ENCODE measurements at places on chromosomes 2 and 18.

GRCh38 chr2:1674276-1674675, 70.0 kb downstream of the PXDN start:
- H3K4me3 ChIP-seq, result no peak overlapping the region
- DNase-seq, result no peak
- H3K27me3 ChIP-seq, result no peaks in the 10 kb centered on the region
- H3K27ac ChIP-seq, result no peak overlapping the region
- H3K36me3 ChIP-seq, result peaks cover 25% of the 10 kb centered on the region

GRCh38 chr2:118913803-118914645, 28.0 kb upstream of the MARCO start:
- no peak overlapping the region for H3K4me3 ChIP-seq
- H3K27ac ChIP-seq, result no peak overlapping the region
- DNase-seq, result no peak
- H3K4me1 ChIP-seq, result no peaks in the 10 kb centered on the region
- H3K36me3 ChIP-seq, result no peaks in the 10 kb centered on the region

DNA sequence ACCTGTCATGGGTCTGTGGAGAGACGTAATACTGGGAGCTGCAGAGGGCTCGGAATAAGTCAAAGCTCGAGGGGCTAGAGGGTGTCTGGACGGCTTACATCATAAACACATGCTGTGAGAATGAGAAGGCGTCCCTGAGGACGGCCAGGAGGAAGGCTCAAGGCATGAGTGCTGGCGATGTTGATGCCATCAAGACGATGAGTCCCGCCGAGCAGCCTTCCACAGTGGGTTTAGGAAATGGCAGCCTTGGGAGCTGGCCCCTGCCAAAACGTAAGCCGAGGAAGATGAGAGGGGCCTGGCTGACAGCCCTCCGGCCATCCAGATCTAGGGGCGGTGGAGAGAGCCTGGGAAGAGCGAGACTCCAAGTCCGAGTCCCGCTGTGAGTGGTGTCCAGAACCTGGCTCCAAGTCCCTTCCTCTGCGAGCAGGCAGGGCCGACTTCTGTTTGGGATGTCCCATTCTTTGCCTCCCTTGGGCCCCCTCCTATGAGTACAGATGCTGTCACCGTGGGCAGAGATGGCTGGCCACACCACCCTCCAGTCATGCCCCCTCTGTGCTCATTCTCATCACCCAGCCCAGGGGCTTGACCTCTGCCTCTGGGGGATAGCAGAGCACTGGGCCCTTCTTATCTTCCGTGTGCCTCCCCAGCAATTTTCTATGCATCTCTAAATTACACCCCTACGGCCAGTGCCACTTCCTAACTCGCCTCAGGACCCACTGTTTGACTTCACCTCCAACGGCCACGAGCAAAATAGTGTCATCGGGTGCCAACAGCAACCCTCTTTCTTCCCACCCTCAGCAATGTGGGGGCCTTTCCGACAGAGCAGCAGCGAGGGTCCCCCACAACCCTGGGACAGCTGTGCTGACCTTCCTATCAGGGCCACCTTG, 175.7 kb downstream of the FAM210A start:
- peaks cover 2% of the 10 kb centered on the region for H3K4me1 ChIP-seq
- H3K27ac ChIP-seq, result no peak overlapping the region
- no peaks in the 10 kb centered on the region for H3K36me3 ChIP-seq

- H3K4me3 ChIP-seq, result no peak overlapping the region
Measured at GRCh38 chr2:119683713-119684443, 4.9 kb downstream of the TMEM177 start.

DNA sequence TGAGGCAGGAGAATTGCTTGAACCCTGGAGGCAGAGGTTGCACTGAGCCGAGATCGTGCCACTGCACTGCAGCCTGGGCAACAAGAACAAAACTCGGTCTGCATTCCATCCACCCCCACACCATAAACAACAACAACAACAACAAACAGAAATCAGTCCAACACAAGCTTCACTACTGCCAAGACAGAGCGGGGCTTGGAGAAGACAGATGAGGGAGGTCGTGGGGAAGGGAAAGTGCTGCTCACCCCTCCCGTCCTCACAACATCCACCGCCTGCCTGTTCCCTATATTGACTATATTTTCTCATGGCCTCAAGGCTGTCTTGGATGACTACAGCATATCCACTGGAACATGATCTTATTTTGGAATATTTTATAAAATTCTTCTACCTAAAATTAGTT, 137.6 kb upstream of the TTC39C start:
- H3K4me1 ChIP-seq, result peaks cover 2% of the 10 kb centered on the region
- no peak overlapping the region for H3K4me3 ChIP-seq
- no peaks in the 10 kb centered on the region for H3K36me3 ChIP-seq
- no peak overlapping the region for H3K27ac ChIP-seq

GRCh38 chr2:232139786-232140562, 178.5 kb downstream of the DIS3L2 start:
- H3K27ac ChIP-seq, result no peak overlapping the region
- H3K36me3 ChIP-seq, result no peaks in the 10 kb centered on the region
- H3K4me1 ChIP-seq, result peaks cover 23% of the 10 kb centered on the region

DNA sequence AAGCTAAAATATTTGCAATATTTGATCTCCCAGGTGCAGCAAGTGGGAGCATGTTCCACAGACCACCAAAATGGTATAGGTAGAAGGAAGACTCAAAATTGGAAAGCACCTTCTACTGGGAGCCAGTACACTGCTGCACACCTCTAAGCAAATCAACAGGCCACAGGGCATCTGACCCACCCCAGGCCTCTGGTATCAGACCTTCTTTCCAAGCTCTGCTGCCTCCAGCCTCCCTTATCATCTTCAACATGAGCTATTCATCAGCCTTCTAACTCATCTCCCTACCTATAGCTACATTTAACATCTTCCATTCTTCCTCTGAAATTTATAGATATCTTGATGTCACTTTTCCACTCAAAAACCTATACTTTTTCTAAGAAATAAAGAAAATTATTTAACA, 294.8 kb downstream of the ZEB2 start:
- no peak overlapping the region for H3K4me3 ChIP-seq
- DNase-seq, result no peak
- H3K4me1 ChIP-seq, result peaks cover 2% of the 10 kb centered on the region
- H3K36me3 ChIP-seq, result no peaks in the 10 kb centered on the region
- no peaks in the 10 kb centered on the region for H3K27me3 ChIP-seq

DNA sequence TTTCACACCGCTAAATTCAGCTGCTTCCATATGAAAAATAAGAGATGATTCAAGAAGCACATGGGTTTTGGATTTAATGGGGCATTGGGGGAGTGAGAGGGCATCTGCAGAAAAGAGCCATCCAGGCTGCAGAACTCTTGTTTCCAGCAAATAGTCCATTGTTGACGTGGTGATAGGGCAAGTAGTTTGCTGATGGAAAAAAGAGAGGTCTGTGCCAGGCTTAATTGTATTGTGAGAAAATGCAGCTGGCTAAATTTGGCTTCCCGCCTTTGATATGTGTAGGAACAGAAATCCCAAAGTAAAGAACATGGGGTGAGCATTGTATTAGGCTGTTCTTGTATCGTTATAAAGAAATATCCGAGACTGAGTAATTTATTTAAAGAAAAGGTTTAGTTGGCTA, 199.5 kb downstream of the SETBP1 start:
- no peak for DNase-seq
- H3K27me3 ChIP-seq, result no peaks in the 10 kb centered on the region
- H3K27ac ChIP-seq, result no peak overlapping the region
- H3K4me3 ChIP-seq, result no peak overlapping the region
- H3K4me1 ChIP-seq, result no peaks in the 10 kb centered on the region

GRCh38 chr2:205571360-205571959, 110.8 kb upstream of the NRP2 start:
- no peak overlapping the region for H3K4me3 ChIP-seq
- H3K36me3 ChIP-seq, result no peaks in the 10 kb centered on the region
- no peak overlapping the region for H3K27ac ChIP-seq
- no peaks in the 10 kb centered on the region for H3K4me1 ChIP-seq
- no peak for DNase-seq

- H3K36me3 ChIP-seq, result no peaks in the 10 kb centered on the region
- no peaks in the 10 kb centered on the region for H3K27me3 ChIP-seq
- no peak overlapping the region for H3K27ac ChIP-seq
- no peak for DNase-seq
- no peaks in the 10 kb centered on the region for H3K4me1 ChIP-seq
- no peak overlapping the region for H3K4me3 ChIP-seq
Measured at GRCh38 chr2:160920791-160921303, 239.4 kb upstream of the TANK start.

DNA sequence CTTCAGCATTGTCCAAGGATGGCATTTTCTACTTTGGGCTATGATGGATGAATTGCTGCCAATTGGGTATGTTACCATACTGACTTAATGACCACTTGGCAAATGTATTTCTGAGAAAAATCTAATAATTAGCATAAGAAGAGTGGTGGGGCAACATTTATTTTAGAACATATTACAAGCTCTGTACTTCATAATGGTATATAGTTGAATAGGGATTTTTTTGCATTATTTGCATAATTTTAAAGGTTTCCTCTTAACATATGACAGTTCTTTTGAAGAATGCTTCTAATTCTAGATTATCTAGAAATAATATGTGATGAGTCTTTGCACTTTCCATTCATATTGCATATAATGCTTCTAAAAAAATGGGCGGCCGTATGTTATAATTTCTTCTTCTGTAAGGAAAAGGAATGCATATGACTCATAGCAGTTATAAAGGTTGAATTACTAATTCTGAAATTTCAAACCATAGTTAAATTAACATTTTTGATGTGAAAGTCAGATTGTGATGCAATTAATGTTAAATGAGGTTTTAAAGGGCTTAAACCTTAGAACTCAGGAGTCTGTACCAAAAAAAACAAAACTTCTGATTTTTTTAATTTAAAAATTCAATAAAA, 1652.3 kb upstream of the SLC39A10 start:
- H3K4me3 ChIP-seq, result no peak overlapping the region
- H3K27ac ChIP-seq, result no peak overlapping the region
- no peaks in the 10 kb centered on the region for H3K4me1 ChIP-seq
- H3K36me3 ChIP-seq, result no peaks in the 10 kb centered on the region
- H3K27me3 ChIP-seq, result no peaks in the 10 kb centered on the region
- DNase-seq, result no peak

GRCh38 chr18:26813043-26813442, 52.5 kb downstream of the AQP4 start:
- H3K27me3 ChIP-seq, result no peaks in the 10 kb centered on the region
- no peaks in the 10 kb centered on the region for H3K36me3 ChIP-seq
- no peaks in the 10 kb centered on the region for H3K4me1 ChIP-seq
- no peak overlapping the region for H3K27ac ChIP-seq
- H3K4me3 ChIP-seq, result no peak overlapping the region

GRCh38 chr2:8296306-8296705, 385.6 kb upstream of the ID2 start:
- no peak for DNase-seq
- H3K27ac ChIP-seq, result no peak overlapping the region
- no peak overlapping the region for H3K4me3 ChIP-seq
- H3K36me3 ChIP-seq, result no peaks in the 10 kb centered on the region
- peaks cover 4% of the 10 kb centered on the region for H3K4me1 ChIP-seq

- no peak overlapping the region for H3K4me3 ChIP-seq
- no peaks in the 10 kb centered on the region for H3K4me1 ChIP-seq
- no peaks in the 10 kb centered on the region for H3K27me3 ChIP-seq
- H3K27ac ChIP-seq, result no peak overlapping the region
Measured at GRCh38 chr2:12624905-12625598, 91.7 kb upstream of the TRIB2 start.

GRCh38 chr2:467892-468647, 180.2 kb upstream of the ALKAL2 start:
- peaks cover 11% of the 10 kb centered on the region for H3K27me3 ChIP-seq
- H3K4me1 ChIP-seq, result no peaks in the 10 kb centered on the region
- no peaks in the 10 kb centered on the region for H3K36me3 ChIP-seq
- peak; percentile 53 for DNase-seq
- no peak overlapping the region for H3K27ac ChIP-seq
- H3K4me3 ChIP-seq, result peak overlapping the region; percentile 74

DNA sequence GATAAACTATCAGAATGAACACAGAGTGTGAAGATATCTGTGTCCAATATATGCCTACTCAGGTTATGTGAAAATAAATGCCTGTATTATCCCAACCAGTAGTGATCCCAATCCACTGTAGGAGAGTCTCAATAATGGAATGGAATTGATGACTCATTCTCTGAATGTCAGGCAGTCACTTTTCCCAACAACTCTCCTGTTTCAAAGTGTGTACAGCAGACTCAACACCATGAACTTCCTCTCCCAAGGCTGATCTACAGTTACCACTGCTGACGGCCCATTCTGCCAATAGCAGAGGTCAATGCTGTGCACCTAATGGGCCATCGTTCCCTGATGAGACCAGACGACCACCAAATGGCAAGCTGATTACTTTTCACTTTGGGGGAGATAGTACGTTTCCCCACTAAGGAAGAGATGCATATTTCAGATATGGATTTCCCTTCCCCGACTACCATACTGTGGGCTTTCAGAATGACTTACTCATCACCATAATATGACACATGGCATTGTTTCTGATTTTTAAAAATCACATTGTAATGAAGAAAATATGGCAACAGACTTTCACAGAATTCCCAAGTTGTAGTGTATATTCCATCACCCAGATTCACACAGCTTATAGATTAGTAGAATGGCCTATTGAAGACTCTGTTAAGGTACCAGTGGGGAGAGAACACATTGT, 601.7 kb upstream of the VRK2 start:
- no peaks in the 10 kb centered on the region for H3K4me1 ChIP-seq
- DNase-seq, result no peak
- no peak overlapping the region for H3K4me3 ChIP-seq
- H3K27me3 ChIP-seq, result no peaks in the 10 kb centered on the region
- H3K27ac ChIP-seq, result no peak overlapping the region
- H3K36me3 ChIP-seq, result no peaks in the 10 kb centered on the region

GRCh38 chr2:184921676-184922075, 323.3 kb downstream of the ZNF804A start:
- no peaks in the 10 kb centered on the region for H3K27me3 ChIP-seq
- no peaks in the 10 kb centered on the region for H3K36me3 ChIP-seq
- no peak overlapping the region for H3K4me3 ChIP-seq
- DNase-seq, result no peak

GRCh38 chr18:10860928-10861327, 288.4 kb downstream of the PIEZO2 start:
- DNase-seq, result no peak
- H3K27me3 ChIP-seq, result no peaks in the 10 kb centered on the region
- no peaks in the 10 kb centered on the region for H3K36me3 ChIP-seq
- H3K27ac ChIP-seq, result no peak overlapping the region

- peak within 1 kb of the TSS; percentile 88 for H3K4me3 ChIP-seq
- no peaks in the 10 kb centered on the region for H3K27me3 ChIP-seq
- H3K36me3 ChIP-seq, result peaks cover 4% of the 10 kb centered on the region
Measured at GRCh38 chr2:111883661-111884591, at the start of gene ANAPC1. Gene ANAPC1 (minus strand): TSS chr2:111884193. CDS start chr2:111880825, 3,368 bp downstream.

GRCh38 chr18:54506516-54507261, 84.4 kb upstream of the DYNAP start:
- no peaks in the 10 kb centered on the region for H3K4me1 ChIP-seq
- H3K4me3 ChIP-seq, result no peak overlapping the region
- peaks cover 3% of the 10 kb centered on the region for H3K27me3 ChIP-seq
- H3K27ac ChIP-seq, result no peak overlapping the region

DNA sequence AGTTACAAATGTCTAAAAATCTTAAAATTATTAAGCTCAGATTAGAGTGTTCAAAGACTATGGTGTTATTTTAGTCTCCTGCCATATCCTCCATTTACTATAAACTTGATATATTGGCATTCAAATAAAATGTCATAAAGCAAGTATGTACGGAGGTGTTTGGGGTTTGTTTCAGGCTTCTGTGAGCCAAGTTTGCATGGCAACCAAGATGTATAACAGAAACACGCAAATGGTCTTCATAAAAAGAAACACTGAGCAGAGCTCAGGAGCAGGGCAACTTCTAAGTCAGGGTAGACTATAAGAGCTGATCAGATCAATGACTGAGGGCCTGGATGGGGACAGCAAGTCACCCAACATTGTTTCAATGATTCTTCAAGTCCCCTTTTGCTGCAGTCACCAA, 20.5 kb upstream of the OSR1 start:
- H3K27ac ChIP-seq, result no peak overlapping the region
- no peaks in the 10 kb centered on the region for H3K4me1 ChIP-seq
- no peaks in the 10 kb centered on the region for H3K36me3 ChIP-seq
- H3K27me3 ChIP-seq, result peaks cover 16% of the 10 kb centered on the region
- H3K4me3 ChIP-seq, result no peak overlapping the region

Measured in common myeloid progenitor, CD34-positive (primary cell).